EH (cell line): ENCODE measurements at places on chromosomes 11 and 22.
A peak's percentile ranks its signal among the peaks of the same experiment; 100 is the strongest.

DNA sequence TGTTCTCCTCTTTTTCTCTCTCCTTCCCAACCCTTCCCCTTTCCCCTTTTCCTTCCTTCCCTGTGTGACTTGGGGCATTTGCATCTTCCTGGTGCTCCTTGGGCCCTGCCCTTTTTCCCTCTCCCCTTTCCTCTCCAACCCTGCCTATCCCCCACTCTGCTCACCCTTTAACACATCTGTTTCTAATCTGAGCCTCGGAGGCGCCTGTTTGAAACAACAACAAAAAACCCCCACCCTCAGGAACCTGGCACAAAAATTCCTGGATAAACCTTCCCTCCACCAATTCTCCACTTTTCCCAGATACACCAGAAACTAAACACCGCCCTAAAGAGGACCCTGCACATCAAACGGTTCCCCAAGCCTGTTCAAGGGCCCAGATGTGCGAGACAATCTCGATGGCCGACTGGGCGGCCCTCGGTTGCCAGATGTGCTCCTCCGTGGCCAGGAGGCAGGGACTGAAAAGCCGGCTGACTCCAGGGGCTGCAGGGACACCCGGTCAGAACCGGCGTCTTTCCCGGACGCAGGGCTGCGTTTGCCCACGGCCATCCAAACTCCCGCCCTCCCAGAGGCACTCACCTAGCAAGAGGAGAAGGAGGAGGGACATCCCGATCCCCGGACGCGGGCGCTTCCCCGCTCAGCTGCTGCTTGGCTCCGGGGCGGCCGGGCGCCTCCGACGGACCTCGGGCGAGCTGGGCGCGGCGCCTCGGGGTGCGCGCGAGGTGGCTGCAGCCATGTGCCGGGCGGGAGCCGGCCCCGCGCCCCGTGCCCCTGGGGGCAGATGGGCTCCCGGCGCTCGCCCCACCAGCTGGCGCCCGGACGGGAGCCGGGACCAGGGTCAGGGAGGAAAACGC, 486 bp downstream of the CLMP start:
- peak; percentile 66 for DNase-seq

- DNase-seq = no peak
Observed at GRCh38 chr11:2140411-2141400, 1.5 kb upstream of the IGF2 start.

DNA sequence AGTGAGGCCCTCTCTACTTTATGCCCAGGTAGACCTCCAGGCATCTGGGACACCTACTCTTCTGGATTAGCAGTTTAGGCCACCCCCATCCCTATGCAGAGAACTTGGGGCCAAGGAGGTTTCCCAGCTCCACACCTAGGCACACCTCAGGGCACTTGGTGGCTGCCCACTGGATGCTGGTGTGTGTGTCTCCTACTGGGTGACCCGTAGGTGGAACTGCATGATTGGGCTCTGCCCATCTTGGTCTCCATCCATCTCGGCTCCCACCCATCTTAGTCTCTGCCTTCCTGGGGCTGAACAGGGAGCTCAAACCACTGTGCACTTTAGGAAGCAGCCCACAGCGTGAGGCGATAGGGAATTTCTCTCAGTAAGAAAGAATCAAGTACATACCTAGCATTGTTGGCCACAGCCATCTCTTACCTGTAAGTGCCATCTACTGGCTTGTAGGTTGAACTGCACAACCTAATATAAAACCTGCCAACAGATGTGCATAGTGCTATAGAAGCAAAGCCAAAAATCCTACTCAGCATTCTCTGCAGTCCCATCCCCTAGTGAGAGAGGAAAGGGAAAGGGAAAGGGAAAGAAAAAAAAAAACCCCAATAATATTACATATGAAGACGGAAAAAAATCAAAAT, 61.6 kb upstream of the PTPN5 start:
- DNase-seq = peak; percentile 14

DNA sequence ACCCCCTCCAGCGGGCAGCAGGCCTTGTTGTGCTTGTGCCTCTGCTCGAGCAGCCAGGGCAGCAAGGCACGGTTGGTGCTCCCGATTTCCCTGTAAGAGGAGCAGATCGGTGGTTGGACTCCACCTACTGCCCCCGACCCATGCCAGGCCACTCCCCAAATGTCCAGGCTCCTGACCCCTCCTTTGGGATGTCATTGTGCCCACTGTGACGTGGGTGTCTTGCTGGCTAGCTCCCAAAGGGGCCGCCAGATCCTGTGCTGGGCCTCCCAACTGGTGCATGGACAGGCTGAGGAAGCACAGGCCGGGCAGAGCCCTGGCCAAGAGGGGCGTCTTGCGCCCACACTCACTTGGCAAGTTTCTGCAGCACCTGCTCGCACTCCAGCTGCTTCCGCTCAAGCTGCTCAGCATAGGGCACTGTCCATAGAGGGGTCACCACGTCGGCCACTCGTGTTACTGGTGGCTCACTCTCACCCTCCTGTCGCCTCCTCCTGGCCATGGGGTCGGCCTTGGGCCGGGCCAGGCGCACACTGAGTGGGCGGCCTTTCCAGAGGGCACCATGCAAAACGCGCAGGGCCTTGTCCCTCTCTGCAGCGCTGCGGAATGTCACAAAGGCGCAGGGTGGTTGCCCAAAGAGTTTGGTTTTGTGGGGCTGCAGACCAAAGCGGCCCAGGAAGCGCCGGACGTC, at the start of gene RANBP1:
TSS of gene RANBP1 (plus strand) at position 414 of the 685 bp plus-strand sequence. CDS start at position 495, 81 bp downstream.
- no peak for DNase-seq

DNA sequence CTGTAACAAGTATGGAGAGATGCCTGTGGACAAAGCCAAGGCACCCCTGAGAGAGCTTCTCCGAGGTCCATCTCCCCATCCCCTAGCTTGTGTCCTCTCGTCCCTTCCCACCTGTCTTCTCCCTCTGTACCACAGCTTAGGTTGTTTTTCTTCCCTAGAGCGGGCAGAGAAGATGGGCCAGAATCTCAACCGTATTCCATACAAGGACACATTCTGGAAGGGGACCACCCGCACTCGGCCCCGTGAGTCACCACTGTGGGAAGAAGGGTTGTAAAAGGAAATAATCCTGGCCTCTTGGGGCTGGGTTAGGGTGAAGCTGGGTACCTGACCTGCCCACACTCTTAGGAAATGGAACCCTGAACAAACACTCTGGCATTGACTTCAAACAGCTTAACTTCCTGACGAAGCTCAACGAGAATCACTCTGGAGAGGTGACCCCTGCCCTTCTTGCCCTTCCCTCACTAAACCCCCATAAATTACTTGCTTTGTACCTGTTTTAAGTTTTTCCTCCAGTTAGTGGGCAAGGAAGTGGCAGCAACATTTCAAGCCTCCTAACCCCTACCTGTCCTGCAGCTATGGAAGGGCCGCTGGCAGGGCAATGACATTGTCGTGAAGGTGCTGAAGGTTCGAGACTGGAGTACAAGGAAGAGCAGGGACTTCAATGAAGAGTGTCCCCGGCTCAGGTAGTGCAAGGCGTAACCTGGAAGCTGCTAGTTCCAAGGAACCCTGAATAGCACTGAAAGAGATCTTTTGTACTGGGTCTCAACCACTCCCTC, 3.1 kb downstream of the TAF10 start:
- DNase-seq = peak; percentile 33
